T-cell (primary cell): ENCODE measurements at places on chromosomes 16 and 17. TPM values are rescaled to one million over a fixed set of nuclear protein-coding genes. Genes with fewer than 3 reads are reported as not detected.
A peak's percentile ranks its signal among the peaks of the same experiment; 100 is the strongest.

- no peak overlapping the region for H3K4me3 ChIP-seq
- no peaks in the 10 kb centered on the region for H3K36me3 ChIP-seq
- no peaks in the 10 kb centered on the region for H3K27me3 ChIP-seq
- H3K4me1 ChIP-seq: no peaks in the 10 kb centered on the region
Measured at GRCh38 chr16:12293017-12293618, 316.6 kb downstream of the SNX29 start.

- H3K4me1 ChIP-seq: peaks cover 19% of the 10 kb centered on the region
- H3K27me3 ChIP-seq: no peaks in the 10 kb centered on the region
- no peak overlapping the region for H3K27ac ChIP-seq
- no peak for DNase-seq
Measured at GRCh38 chr16:19808061-19808641, 76.5 kb downstream of the GPRC5B start.

- H3K4me3 ChIP-seq: no peak overlapping the region
- H3K36me3 ChIP-seq: peaks cover 21% of the 10 kb centered on the region
- no peaks in the 10 kb centered on the region for H3K4me1 ChIP-seq
- DNase-seq: no peak
- no peaks in the 10 kb centered on the region for H3K27me3 ChIP-seq
Measured at GRCh38 chr16:69031877-69032301, 73.6 kb upstream of the HAS3 start.

DNA sequence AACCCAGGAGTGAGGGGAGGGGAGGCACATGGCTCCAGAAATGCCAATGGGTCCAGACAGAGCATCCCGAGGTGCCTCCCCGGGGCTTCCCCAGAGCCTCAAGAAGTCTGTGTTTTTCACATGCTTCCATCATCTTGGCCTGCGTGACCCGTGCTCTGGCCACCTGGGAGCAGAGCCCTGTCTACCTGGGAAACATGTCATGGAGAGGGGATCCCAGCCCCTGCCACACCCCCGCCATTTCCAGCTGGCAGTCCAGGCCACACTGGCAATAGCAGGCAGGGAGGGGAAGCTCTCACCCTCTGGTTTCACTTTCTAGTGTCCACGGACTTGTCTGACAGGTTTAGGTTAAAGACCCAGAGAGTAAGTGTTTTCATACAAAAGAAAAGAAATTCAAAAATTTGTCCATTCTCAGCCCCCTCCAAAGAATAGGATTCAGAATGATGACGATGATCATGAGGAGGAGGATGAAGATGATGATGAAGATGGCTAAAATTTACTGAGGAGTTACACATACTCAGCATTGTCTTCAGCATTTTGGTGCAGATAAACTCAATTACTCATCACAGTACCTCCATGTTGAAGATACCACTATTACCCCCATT lies 9.0 kb downstream of the SMIM5 start:
- H3K4me3 ChIP-seq: no peak overlapping the region
- no peaks in the 10 kb centered on the region for H3K4me1 ChIP-seq
- H3K27me3 ChIP-seq: no peaks in the 10 kb centered on the region
- no peak overlapping the region for H3K27ac ChIP-seq

DNA sequence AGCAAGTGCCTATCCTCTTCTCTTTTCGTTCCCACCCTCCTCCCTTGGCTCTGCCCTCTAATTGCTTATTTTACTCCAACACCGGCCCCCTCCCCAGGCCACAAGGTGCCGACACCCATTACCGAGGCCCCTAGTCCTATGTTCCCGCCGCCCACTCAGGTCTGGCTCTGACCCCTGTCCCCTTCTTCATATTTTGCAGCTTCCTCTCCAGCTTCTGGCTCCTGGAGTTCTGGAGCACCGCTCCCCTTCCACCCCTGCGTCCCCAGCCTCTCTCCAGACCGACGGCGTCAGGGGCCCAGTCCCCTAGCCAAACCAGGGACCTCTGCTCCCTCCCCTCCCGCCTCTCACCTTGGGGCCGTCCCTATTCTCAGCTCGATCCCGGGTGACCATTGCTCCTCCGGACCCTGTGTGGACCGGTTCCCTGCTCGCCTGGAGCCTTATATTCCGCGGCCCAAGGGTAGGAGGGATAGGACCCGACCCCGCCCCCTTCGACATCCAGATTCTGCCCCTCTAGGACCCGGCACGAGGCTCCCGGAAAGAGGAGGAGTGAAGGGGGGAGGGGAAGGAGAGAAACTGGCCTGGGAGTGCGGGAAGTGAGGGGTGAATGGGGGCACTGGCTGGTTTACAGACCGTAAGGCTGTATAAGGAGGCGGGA lies at the start of gene HES7:
Gene HES7, minus strand, starts transcription at position 412 of the 655 bp plus-strand sequence. Its CDS starts 22 bp downstream, at position 390.
- no peaks in the 10 kb centered on the region for H3K36me3 ChIP-seq
- peak within 1 kb of the TSS; percentile 80 for H3K4me3 ChIP-seq
- DNase-seq: no peak
- no peaks in the 10 kb centered on the region for H3K27me3 ChIP-seq

GRCh38 chr17:50144845-50145531 lies 5.5 kb downstream of the PPP1R9B start:
- H3K4me3 ChIP-seq: no peak overlapping the region
- H3K27me3 ChIP-seq: no peaks in the 10 kb centered on the region
- no peak overlapping the region for H3K27ac ChIP-seq
- peaks cover 54% of the 10 kb centered on the region for H3K36me3 ChIP-seq
- peaks cover 34% of the 10 kb centered on the region for H3K4me1 ChIP-seq

GRCh38 chr16:27985981-27986380 lies 77.5 kb downstream of the GSG1L start:
- DNase-seq: no peak
- H3K27me3 ChIP-seq: peaks cover 3% of the 10 kb centered on the region
- H3K4me3 ChIP-seq: no peak overlapping the region
- no peaks in the 10 kb centered on the region for H3K36me3 ChIP-seq
- no peak overlapping the region for H3K27ac ChIP-seq
- no peaks in the 10 kb centered on the region for H3K4me1 ChIP-seq

- H3K4me1 ChIP-seq: peaks cover 3% of the 10 kb centered on the region
- DNase-seq: no peak
- no peak overlapping the region for H3K4me3 ChIP-seq
- H3K27me3 ChIP-seq: no peaks in the 10 kb centered on the region
- H3K36me3 ChIP-seq: peaks cover 3% of the 10 kb centered on the region
Measured at GRCh38 chr16:89237733-89238132, 20.2 kb downstream of the ZNF778 start.

DNA sequence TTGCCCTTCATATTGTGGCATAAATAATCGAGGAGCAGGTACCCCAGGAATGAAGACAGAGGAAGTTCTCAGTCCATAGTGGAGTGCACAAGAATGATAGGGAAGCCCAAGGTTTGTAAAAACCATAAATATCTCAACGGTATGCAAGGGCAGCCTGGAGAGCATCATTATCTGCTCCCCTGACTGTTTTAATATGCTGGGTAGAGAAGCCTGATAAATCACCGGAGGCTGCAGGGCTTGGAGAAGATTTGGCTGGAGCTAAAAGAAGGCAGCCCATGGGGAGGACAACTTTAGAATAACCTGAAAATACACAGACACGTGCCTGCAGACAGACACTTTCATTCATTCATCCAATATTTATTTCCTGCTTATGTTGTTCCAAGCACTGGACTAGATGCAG lies 205.2 kb upstream of the RPL38 start:
- no peaks in the 10 kb centered on the region for H3K27me3 ChIP-seq
- H3K27ac ChIP-seq: no peak overlapping the region
- no peak overlapping the region for H3K4me3 ChIP-seq
- H3K36me3 ChIP-seq: no peaks in the 10 kb centered on the region
- no peak for DNase-seq
- no peaks in the 10 kb centered on the region for H3K4me1 ChIP-seq

DNA sequence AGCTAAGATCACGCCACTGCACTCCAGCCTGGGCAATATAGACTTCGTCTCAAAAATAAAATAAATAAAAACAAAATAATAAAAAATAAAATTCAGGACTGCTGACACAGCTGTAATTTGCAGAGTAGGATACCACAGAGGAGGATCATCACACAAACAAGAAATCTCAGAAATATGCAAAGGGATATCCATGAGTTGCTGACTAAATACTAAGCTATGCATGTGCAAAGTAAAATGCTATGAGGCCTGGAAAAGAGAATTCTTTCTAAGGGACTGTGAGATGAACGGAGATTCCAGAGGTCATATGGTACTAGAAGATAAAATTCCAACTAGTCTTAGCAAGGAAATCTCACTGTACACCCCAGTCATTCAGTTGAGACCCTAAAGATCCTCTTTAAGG lies 74.8 kb downstream of the SLC39A11 start:
- no peaks in the 10 kb centered on the region for H3K4me1 ChIP-seq
- no peak for DNase-seq
- H3K27ac ChIP-seq: no peak overlapping the region
- no peaks in the 10 kb centered on the region for H3K36me3 ChIP-seq
- no peak overlapping the region for H3K4me3 ChIP-seq

DNA sequence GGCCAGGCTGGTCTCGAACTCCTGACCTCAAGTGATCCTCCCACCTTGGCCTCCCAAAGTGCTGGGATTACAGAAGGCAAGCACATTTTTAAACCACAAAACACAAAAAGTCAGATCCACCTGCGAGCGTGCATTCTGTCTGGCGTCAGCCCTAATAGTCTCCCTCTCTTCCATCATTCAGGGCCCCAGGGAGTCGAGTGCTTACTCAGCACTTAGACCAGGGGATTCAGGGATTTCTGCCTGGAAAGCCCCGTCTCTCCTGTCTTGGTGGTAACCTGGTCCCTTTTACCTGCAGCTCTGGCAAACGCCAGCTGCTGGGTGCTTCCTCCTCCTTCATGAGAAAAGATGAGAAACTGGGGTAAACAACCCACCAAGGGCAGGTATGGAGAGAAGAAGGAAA lies 443.1 kb downstream of the SOX9 start:
- no peaks in the 10 kb centered on the region for H3K4me1 ChIP-seq
- DNase-seq: no peak
- H3K27me3 ChIP-seq: no peaks in the 10 kb centered on the region
- H3K36me3 ChIP-seq: no peaks in the 10 kb centered on the region
- H3K27ac ChIP-seq: no peak overlapping the region

DNA sequence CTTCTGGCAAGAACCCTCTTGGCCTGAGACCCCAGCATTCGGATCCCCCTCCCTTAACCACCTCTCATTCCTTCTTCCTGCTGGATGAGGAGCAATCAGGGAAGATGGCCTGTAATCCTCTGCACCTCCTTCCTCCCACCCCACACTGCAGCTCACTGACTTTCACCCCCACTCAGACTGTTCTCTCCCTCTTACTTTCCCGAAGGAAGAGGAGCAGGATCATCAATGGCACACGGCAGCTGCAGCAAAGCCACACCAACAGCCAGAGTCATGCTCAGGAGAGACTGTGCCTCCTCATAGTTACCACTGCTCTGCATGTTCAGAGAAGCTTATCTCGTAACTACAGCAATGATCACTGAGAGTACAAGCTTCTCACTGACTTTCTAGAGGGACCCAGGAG lies 10.1 kb upstream of the TMEM101 start:
- H3K4me3 ChIP-seq: no peak overlapping the region
- H3K4me1 ChIP-seq: no peaks in the 10 kb centered on the region
- no peaks in the 10 kb centered on the region for H3K36me3 ChIP-seq
- no peak overlapping the region for H3K27ac ChIP-seq
- H3K27me3 ChIP-seq: no peaks in the 10 kb centered on the region

- DNase-seq: no peak
- no peaks in the 10 kb centered on the region for H3K36me3 ChIP-seq
- H3K4me3 ChIP-seq: no peak overlapping the region
- no peak overlapping the region for H3K27ac ChIP-seq
- H3K27me3 ChIP-seq: peaks cover 14% of the 10 kb centered on the region
Measured at GRCh38 chr17:49252148-49252695, 21.6 kb upstream of the PHOSPHO1 start.

DNA sequence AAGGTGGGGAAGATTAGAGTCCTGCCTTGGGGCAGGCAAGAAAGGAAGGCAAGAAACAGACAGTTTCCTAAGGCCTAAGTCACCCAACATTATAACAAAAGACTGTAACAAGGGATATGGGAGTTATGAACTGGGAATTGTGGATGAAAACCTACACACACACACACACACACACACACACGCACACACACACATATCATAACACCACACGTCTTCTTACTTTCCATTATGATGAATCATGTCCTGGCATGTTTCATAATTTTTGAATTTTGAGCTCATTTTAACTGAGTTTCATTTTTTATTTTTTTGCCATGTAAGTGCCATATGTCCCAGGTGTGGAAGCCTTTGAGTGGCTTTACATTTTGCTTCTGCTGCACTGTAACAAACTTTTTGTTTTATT lies 29.9 kb downstream of the HS3ST2 start:
- H3K36me3 ChIP-seq: no peaks in the 10 kb centered on the region
- H3K4me1 ChIP-seq: no peaks in the 10 kb centered on the region
- no peaks in the 10 kb centered on the region for H3K27me3 ChIP-seq
- DNase-seq: no peak
- H3K27ac ChIP-seq: no peak overlapping the region

GRCh38 chr16:17276610-17277009 lies 194.2 kb downstream of the XYLT1 start:
- no peak for DNase-seq
- no peaks in the 10 kb centered on the region for H3K27me3 ChIP-seq
- peaks cover 3% of the 10 kb centered on the region for H3K36me3 ChIP-seq
- peaks cover 24% of the 10 kb centered on the region for H3K4me1 ChIP-seq
- H3K27ac ChIP-seq: no peak overlapping the region
- H3K4me3 ChIP-seq: no peak overlapping the region

GRCh38 chr16:59047114-59047513 lies 313.0 kb upstream of the GOT2 start:
- no peaks in the 10 kb centered on the region for H3K36me3 ChIP-seq
- DNase-seq: no peak
- H3K27ac ChIP-seq: no peak overlapping the region
- no peak overlapping the region for H3K4me3 ChIP-seq

DNA sequence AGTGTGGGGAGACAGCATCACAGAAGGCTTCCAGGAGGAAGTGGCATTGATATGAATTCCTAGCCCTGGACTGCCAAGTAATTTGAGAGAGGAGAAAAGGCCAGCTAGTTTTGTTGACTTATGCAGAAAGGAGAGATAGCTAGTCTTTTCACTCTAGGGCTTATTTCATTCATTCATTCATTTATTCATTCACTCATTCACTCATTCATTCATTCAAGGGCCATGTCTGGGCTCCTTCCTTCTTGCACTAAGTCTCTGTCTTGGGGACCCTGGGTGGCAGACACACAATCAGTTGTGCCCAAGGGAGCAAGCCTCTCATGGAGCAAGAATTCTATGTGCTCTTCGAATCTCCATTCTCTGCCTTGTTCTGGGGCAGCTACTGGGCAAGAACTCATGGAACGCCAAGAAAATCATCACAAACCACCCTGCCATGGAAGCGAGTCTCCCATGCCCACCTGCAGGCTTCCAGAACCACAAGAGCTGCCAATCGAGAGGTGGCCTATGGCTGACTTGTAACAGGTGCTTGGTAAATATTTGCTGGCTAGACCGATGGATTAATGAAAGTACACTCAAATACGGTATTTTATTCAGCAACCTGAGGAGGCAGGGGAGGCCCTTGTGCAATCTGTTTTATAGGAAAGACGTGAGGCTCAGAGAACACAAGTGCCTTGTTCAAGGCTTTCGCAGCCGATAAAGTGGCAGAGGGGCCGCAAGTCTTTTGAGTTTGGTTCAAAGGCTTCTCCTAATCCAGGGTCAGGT lies 223.6 kb downstream of the XYLT1 start:
- DNase-seq: no peak
- H3K36me3 ChIP-seq: peaks cover 2% of the 10 kb centered on the region
- no peaks in the 10 kb centered on the region for H3K27me3 ChIP-seq
- no peak overlapping the region for H3K27ac ChIP-seq
- no peaks in the 10 kb centered on the region for H3K4me1 ChIP-seq

Gene RASD1
- 2.1 TPM for total RNA-seq

Gene CCDC144A
- 0.38 TPM for total RNA-seq

Gene SMTNL2
- total RNA-seq: not detected
